Stimulated activated CD8-positive, alpha-beta memory T cell treated with anti-CD3 and anti-CD28 coated beads, Interleukin-7, amount 100 ng/mL, for 1 hour (primary cell): ENCODE measurements at places on chromosomes 3 and 15.

GRCh38 chr3:100761211-100761942, 52.1 kb downstream of the TFG start:
- DNase-seq: no peak

GRCh38 chr15:101280007-101280406, 2.7 kb upstream of the SELENOS start:
- no peak for DNase-seq

- no peak for DNase-seq
These were observed 70.7 kb downstream of the WNT5A start for GRCh38 chr3:55416331-55416821.

GRCh38 chr3:139292192-139292591, 51.6 kb upstream of the MRPS22 start:
- no peak for DNase-seq

- DNase-seq: no peak
These were observed 4.8 kb downstream of the SECISBP2L start for GRCh38 chr15:49041426-49041825.
